CD4-positive, alpha-beta memory T cell (primary cell): ENCODE measurements at places on chromosomes 16 and 17.

DNA sequence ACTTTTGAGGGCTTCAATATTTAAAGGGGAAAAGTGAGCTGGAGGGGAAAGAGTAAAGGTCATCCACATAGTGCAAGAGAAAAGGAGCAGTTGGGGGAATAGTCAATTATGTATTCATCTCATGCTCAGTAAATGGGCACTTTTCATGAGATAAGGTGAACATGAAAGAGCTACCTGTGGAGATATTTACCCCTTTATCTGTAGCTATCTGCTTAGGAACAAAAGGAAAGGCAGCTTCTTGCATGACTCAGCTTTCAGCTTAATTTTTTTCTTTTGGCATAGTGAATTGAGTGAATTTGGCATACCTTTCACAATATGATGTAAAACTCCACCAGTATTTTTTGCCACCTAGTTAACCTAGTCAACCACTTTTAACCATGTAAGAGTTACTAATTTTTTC lies 26.4 kb downstream of the CPD start:
- no peak for DNase-seq

- DNase-seq, result no peak
Observed at GRCh38 chr17:28182559-28182958, 136.4 kb upstream of the TMEM97 start.

- no peak for DNase-seq
Observed at GRCh38 chr16:2905988-2906387, 5.7 kb upstream of the FLYWCH1 start.

DNA sequence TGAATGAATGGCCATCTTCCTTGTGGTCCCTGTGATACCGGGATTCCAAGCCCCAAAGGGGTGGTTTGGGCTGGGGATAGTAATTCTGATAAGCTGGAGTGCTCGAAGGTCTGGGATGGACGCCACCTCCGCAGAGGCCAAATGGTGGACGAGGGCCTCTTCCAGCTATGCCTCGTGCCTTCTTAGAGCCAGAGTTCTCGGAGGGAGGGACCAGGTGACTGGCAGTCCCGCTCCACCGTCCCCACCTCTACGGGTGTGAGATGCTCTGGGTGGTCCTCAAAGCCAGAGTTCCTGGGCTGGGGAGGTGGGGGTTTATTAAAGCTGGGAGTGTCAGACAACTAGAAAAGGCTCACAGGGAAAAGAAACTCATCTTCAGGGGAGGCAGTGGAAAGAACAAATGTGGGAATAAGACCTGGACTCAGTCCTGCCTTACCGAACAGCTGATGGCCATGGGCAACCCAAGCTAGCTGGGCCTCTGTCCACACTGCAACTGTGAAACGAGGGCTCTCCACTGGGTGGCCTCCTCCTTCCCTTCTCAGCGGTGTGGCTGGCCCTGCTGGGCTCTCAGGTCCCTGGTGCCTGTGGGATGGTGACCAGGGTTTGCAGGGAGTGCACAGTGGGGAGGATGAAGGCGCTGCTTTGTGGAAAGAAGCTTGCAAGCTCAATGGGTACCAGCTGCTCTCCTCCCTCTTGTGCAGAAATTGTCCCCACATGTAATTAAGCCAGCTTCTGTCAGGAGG lies 75.2 kb downstream of the N4BP1 start:
- DNase-seq, result no peak

DNA sequence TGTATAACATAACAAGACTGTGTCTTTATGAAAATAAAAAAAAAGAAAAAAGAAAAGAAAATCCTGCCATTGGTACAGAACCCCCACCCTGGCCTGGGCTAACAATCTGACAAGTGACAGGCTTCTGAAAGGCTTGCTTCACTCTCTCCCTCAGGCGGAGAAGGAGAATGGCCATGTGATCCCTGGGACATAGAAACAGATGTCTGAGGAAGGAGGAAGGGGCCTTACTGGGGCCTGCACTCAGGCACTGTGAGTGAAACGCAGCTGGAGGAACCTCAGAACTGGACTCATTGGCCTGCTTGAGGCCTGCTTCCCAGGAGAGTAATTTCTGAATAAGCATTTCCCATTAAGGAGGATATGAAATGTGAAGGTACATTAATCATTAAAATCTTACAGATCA lies 17.5 kb downstream of the MAP3K14 start:
- no peak for DNase-seq

- DNase-seq, result no peak
Observed at GRCh38 chr16:73616770-73617169, 568.8 kb upstream of the ZFHX3 start.

DNA sequence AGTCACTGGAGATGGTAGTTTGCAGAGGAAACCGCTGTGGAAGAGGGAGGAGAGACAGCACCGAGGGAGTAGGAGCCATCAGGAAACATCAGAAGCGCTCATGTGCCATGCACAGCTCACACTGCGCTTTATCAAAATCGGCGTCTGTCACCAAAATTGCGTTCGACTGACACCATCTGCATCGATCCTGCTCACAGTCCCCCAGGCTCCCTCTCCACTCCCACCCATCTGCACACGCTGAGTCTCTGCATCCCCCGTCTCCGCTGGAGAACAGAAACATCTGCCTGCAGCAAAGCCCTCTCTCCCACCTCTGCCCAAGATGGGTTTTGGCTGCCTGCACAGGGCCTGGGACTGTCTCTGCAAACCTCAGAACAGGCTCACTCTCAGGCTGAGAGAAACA lies 187.5 kb upstream of the RPL38 start:
- no peak for DNase-seq

DNA sequence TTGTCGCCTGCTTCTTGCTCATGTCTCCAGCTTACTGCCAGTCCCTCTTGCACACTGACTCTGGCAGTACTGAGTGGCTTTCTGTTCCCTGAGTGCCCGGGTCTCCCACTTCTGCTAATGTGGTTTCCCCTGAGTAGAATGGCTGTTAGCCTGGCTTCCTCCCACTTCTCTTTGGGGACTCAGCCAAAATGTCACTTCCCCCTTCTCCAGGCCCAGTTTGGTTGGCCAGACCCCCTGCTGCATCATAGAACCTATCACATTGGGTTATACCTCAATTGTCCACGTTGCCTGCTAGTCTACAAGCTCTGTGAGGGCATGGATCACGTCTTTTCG lies 304.4 kb downstream of the HS3ST3B1 start:
- no peak for DNase-seq

DNA sequence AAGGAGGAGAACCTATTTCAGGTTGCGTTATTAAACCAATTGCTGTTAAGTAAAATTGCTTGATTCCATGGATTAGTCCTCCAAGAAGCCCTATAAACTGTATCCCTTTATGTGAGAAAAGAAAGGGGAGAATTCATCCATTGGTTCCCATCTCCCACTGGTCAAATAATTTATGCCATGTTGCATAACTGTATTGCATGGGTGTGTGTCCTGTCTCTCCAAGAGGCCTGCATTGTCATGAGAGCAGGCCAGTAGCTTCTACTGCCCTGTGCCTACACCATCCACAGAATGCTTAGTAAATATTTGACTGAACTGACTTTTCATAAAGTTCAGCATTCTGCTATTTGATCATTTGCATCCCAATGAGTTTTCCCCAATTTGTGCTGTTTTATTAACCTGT lies 11.7 kb upstream of the TOB1 start:
- no peak for DNase-seq

DNA sequence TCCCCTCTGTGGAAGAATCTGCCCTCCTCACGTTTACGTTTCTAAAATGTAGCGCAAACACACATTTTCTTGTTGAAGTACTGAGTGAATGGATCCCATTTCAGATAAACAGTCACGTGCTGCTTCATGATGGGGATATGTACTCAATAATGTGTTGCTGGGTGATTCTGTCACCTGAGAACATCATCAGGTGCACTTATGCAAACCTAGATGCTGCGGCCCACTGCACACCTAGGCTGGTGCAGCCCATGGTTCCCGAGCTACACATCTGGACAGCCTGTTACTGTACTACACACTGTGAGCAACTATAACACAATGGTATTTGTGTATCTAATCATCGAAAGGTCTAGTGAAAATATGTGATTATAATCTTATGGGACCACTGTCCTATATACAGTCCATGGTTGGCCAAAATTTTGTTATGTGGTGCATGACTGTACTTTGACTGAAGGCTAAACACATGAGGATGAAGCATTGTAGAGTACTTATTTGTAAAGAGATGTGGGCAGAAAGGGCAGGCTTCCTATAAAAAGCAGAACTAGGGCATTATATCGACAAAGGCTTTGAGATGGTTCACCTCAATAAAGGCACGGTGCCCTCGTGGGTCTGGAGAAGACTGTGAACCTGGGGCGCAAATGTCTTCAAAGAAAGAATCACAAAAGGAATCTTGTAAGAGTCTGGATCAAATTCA lies 26.3 kb downstream of the MARF1 start:
- no peak for DNase-seq

DNA sequence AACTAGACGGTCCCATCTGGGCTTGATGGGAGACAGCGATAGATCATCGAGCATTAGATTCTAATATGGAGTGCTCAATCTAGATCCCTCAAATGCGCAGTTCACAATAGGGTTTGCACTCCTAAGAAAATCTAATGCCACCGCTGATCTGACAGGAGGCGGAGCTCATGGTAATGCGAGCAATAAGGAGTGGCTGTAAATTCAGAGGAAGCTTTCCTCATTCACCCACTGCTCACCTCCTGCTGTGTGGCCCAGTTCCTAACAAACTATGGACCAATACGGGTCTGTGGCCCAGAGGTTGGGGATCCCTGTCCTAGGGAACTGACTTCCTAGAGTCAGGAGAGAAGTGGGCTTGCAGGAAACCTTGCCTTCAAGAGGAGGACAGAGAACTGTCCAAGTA lies 25.2 kb upstream of the AMZ2 start:
- DNase-seq, result no peak

DNA sequence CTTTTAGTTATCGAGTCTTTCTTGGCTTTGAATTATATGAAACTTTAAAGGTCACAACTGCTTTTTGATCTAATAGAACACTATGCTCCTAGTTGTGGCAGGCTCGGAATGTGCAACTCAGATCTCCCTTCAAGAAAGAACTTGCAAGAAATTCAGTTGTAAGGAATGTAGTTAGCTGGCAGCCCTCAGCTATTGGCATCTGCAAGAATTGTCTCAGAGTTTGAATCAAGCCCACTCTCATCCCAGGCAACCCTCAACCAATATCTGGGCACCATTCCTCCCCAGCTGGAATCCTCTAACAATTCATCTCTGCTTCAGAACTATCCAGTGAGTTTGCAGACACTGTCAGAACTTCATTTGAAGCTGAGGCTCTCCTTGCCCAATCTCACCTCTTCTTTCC lies 447.2 kb downstream of the KIF2B start:
- DNase-seq, result no peak

- no peak for DNase-seq
Observed at GRCh38 chr17:48753794-48754499, 25.4 kb upstream of the HOXB13 start.

- DNase-seq, result no peak
Observed at GRCh38 chr16:24511792-24512191, 27.6 kb upstream of the RBBP6 start.

DNA sequence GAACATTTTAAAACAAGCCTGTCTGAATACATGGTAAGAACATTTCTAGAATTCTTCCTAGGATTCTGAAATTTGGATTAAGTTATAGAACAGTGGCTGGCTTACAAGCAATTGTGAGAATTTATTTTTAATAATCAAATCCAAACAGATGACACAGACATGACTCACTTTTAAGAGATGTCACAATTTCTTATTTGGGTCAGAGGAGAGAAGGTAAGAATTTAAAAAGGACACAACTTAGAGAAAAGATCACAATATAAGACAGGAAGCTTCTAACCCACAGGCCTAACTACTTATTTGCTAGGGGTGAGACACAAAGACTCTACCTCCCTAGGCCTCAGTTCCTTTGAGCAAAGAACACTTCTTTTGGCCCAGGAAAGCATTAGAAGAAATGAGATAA lies 32.7 kb downstream of the ZZEF1 start:
- DNase-seq, result peak; percentile 26

DNA sequence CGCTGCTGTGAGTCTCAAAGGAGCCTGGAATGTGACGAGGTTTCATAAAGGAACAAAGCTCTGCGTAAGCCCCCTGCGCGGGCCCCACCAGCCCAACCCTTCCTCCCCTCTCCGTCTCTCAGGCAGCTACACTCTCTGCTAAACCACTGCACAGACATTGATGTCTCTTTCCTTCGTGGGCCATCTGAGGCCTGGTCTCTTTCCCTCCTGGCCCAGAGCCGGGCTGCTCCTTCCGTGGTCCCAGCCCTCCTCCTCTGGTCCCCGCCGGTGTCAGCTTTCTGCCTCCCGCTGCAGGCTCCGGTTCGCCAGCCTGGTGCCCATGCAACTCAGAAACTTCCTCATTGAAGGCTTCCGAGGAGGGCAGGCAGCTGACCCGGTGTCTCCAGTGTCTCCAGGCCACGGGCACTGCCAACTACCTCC lies 7.4 kb downstream of the SCARF1 start:
- DNase-seq, result no peak

GRCh38 chr17:5282642-5283217 lies 646 bp downstream of the RABEP1 start:
- DNase-seq, result peak; percentile 1

GRCh38 chr17:73834684-73835343 lies 190.6 kb upstream of the SDK2 start:
- DNase-seq, result no peak

DNA sequence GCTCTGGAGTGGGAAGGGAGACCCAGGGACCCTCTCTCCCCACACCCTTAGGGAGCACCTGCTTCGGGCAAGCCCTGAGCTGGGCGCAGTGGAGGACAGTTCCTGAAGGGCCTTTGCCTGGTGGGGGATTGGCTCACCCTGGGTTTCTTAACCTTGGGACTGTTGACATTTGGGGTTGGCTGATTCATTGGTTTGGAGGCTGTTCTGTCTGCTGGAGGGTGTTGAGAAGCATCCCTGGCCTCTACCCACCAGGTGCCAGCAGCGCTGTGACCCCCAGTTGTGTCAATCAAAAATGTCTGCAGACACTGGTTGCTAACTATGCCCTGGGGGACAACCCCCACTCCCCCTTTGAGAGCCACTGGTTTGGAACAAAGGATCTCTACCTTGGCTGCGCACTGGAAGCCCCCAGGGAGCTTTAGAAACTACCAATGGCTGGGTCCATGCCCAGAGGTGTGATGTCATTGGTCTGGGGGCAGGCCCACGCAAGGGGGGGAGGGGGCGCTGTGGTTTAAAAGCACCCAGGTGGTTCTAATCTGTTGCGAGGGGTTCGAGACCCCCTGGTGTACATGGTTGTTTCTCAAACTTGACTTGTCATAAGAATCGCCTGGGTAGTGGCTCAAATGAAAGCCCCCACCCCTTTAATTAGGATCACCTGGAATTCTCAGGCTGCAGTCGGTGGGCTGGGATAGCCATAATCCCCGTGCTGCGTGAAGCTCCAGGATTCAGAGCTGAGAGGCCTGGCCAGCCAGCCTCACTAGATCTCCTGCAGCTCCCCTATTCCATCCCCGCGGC lies 151.9 kb upstream of the GSE1 start:
- DNase-seq, result no peak
